ENCODE measurements at places on chromosomes 2 and 18.

- no peak for DNase-seq
These were observed 171.9 kb upstream of the FHL2 start for GRCh38 chr2:105570757-105571156.

- DNase-seq: no peak
These were observed at the start of gene LRRFIP1 for GRCh38 chr2:237627441-237628246. Gene LRRFIP1, plus strand, starts transcription at chr2:237627587. Its CDS starts 58 bp downstream, at chr2:237627645.

- DNase-seq: peak; percentile 0
These were observed 363.5 kb upstream of the TNP1 start for GRCh38 chr2:217223222-217223930.

GRCh38 chr2:75606761-75607399 is 39.7 kb upstream of the MRPL19 start:
- no peak for DNase-seq

GRCh38 chr2:197700960-197701359 is 4.2 kb upstream of the MARS2 start:
- no peak for DNase-seq

Data from globus pallidus (tissue), 1 donor.